HTR-8/SVneo (cell line): ENCODE measurements at places on chromosomes 16 and 17.

DNA sequence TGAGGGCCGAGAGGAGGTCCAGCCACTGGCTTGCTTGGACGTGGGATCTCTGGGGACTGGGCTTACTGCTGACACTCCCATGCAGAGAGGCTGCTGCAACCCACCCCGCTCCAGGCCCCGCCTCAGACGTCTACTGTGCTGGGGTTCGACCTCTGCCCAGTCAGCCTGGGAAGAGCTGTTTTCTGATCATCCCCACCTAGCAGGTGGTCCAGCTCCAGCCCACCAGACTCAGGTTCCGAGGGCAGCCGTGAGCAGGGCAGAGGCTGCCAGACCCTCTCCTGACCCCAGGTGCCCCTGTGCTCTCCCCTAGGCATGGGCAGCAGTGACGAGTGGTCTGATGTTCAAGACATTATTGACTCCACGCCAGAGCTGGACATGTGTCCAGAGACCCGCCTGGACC lies 23.4 kb downstream of the NME3 start:
- DNase-seq: no peak

DNA sequence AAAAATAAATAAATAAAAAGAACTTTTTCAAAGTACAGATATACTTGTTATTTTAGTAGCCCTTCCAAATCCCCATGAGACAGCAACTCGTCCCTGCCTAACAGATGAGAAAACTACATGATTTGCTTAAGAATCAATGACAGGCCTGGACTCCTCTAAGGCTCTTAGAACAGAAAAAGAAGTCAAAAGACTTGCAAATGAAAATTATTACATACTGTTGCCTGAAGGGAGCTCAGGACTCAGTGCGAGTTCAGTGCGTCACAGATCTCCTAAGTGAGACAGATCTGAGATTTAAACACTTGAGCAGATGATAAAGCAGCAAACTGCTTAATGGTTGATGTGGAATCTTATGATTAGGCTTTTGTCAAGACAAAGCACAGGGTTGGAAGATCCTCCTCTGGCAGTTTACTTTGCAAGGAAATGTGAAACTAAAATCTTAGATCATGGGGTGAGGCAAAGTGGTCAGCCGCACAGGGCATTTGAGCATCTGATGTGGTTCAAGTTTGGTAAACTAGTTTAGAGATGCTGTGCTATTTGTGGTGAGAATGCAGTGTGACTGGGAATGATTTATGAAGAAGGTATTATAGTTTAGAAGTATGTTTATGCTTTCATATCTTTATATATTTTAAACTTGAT lies 138.1 kb downstream of the TRIM37 start:
- no peak for DNase-seq

DNA sequence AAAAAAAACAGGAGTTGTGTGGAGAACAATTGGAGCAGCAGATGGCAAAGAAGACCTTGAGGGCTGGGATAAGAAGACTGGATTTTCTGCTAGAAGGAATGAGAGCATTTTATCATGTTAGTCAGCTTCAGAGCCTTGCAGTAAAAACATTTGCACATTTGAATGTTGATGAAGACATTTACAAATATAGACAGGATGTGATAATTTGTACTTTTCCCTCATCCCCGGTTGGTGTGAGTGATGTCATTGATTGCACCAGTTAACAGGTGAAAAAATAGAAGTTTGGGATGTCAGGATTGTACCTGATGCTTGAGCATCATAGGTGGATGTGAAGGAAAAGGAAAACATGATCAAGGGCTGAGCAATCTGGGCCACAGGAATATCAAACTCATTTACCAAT lies 22.6 kb upstream of the MAPK3 start:
- DNase-seq: no peak

- peak; percentile 57 for DNase-seq
Measured at GRCh38 chr17:27407916-27408864, 48.1 kb upstream of the KSR1 start.

GRCh38 chr16:75319513-75320411 lies 68.3 kb upstream of the BCAR1 start:
- peak; percentile 66 for DNase-seq
